ENCODE measurements at places on chromosomes 11 and 22.
A peak's percentile ranks its signal among the peaks of the same experiment; 100 is the strongest.

DNA sequence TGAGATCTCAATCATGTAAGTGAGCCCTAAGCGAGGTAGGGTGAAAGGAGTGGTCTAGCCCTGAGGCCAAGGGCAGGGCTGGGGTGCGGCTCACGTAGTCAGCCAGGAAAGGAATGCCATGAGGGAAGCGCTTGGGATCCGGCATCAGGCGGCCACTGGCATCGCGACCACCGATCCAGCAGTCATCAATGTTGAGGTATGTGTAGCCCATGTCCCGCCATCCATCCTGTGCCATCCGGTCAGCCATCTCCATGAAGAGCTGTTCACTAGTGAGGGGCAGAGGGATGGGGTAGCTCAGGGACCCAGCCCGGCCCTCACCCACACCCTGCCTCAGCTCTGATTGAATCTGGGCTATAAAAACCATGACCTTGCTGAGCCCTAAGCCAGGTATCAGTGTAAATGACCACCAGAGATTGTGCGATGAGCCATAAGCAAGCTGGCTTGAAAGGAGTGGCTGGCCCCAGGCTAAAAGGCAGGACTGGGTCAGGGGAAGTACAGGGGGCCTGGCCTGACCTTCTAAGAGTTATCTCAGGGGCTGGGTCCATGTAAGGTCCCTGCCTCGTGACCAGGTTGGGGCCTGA, 2.9 kb downstream of the NAGA start:
- no peak for DNase-seq

DNA sequence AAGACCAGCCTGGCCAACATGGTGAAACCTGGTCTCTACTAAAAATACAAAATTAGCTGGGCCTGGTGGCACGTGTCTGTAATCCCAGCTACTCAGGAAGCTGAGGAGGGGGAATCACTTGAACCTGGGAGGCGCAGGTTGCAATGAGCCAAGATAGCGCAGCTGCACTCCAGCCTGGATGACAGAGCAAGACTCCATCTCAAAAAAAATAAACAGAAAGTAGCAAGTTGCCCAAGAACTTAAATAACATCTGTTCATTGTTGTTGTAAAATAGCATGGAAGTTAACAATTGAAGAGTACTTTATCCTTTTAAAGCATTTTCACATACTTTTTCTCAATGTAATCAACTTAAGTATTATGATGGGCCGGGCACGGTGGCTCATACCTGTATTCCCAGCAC, 5.7 kb downstream of the AMBRA1 start:
- DNase-seq = no peak

- DNase-seq = no peak
Measured at GRCh38 chr11:63913866-63914830, 2.8 kb downstream of the RCOR2 start.

DNA sequence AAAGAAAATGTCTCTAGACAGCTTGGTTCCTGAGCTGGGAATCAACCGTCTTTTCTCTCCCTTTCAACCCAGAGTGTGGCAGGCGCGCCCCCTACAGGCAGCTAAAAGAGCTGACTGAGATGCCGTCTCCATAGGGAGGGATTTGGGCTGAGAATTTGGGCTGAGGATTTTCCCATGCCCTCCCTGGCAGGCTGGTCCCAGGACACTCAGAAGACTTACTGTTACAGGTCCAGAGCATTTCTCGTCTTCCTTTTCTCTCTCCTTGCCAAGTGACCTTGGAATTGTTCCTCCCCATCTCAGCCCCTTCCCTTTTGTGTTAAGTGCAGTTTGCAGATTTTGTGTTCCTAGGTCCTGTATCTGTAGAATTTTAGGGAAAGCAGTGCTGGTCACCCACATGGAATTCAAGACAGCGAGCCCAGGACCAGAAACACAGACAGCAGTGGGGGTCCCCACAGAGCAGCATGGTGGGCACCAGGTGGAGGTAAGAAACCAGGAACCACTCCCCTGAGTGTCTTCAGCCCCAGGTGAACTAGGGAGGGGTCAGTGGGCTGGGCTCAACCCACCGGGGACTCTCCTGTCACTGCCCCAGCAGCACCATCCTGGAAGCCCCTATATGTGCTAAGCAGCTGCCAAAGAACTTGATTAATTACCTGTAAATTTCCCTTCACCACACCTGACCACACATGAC, 9.9 kb upstream of the IGLL5 start:
- DNase-seq = peak; percentile 93

DNA sequence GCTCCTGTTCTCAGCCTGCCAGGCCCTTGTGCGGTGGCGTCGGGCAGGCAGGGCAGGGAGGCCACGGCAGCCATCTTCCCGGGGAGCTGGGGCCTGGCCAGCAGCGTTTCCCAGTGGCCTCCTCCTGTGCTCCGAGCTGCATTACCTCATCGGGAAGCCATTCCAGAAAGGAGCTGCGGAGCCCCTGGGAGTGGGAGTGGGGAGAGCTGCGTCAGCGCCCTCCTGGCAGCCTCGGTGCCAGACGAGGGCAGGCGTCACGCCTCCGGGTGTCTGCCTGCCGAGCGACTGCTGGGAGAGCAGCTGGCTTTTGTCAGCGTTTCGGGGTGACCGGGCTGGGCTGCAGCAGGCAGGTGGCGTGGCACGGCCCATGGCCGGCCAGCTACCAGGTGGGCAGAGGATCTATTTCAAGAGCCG, 30.9 kb upstream of the WNT7B start:
- DNase-seq = no peak

DNA sequence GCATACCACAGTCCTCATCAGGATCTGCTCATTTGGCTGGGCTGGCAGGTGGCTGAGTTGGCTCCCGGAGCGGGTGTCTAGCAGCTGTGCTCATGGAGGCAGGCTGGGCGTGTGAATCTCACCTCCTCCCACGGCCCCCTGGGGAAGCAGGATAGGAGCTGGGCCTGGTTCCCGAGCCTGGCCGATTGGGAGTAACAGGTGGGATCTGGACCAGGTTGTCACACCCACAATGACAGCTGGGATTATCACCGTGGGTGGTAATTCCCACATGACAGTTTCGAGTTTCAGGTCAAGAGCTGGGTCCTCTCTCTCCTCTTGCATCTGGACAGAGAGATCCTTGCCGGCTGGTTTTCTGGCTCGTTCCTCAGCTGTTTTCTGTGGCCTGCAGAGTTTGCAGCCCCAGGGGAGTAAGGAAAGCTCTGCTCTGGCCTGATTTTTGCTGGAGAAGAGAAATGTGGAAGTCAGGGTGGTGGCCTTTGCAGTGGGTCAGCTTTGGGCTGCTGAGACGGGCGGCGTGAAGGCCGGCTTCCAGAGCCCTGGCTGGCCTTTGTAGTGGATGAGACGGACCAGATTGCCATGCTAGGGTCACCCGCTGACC, 57.0 kb downstream of the BCR start:
- DNase-seq = peak; percentile 99

GRCh38 chr22:18056807-18057474, 20.8 kb upstream of the PEX26 start:
- DNase-seq = no peak

GRCh38 chr22:36486619-36487384, 5.4 kb upstream of the TXN2 start:
- peak; percentile 91 for DNase-seq

GRCh38 chr11:65491614-65492386, 7.0 kb upstream of the MALAT1 start:
- DNase-seq = peak; percentile 93

DNA sequence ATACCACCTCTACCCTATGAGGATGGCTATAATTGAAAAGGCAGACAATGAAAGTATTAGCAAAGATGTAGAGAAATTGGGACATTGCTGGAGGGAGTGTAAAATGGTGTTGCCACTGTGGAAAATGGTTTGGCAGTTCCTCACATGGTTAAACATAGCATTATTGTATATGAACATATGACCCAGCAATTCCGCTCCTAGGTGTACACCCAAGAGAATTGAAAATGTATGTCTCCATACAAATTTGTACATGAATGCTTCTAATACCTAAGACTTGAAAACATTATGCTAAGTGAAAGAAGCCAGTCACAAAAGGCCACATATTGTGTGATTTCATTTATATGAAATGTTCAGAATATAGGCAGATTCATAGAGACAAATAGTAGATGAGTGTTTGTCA, 10.0 kb downstream of the SLCO2B1 start:
- no peak for DNase-seq

DNA sequence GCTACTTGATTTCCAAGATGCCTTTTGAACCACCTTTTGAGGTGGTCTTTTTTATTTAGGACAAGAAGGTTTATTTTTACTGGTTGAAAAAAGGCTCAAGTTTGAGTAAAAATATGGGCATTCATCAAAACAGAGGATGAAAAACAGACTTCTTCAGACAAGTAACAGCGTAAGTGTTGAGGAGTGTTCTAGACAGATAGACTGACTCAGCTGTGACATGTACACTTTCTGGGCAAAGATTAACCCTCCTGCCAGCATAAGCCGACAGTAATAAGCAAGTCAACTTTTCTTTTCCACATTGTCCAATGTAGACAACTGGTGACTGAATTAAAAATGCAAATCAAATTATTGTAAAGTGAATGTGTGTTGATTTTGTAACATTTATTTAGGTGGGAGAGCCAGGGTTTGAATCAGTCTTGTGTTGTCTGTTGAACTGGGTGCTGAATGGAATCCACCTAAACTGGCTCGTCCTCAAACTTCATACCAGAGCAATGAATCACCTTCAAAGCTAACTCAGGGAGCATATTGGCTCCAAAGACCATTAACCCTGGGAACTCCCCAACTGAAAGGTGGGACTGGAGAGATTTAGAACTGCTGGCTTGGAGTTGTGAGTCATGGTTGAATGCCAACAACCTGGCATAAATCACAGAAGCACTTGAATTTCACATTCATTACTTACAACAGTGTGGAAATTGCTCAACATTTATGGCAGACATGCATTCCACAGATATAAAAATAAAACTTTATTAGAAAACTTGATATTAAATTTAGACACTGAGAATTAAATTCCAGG, 377.0 kb downstream of the ETS1 start:
- DNase-seq = peak; percentile 68

DNA sequence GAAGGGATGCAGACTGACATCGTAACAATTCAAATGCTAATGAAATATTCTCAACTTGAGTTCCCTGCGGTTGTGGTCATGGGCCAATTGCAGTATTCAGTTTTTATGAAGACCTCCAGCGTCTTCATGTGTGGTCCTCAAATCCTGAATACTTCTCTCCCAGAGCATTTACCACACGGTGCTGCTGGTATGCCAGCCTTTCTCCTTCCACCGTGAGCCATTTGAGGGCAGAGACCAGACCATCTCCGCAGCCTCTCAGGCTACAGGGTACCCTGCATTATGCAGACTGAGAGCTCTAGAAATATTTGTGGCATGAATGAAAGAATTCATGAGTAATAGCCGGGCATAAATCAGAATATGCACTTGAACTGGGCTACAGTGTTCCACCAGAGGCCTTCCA, 289.7 kb downstream of the ST3GAL4 start:
- DNase-seq = no peak

GRCh38 chr22:46795140-46795539, 32.7 kb downstream of the TBC1D22A start:
- no peak for DNase-seq

DNA sequence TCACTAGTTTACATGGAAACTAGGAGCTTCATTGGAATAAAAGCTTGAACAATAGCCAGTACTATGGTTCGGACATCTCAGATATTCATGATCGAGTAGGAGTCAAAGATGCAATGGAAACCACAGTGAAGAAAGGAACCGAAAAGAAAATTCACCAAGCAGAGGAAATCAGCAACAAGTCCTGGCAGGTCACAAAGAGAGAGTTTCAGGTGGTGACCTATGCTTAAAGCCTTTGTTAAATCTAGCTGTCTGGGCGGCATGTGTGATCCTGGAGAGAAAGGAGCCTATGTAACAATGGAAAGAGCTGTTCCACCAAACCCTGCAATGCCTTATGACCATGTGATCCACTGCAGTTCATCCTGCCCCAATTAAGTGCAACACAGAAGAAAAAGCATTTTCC, 68.9 kb upstream of the POU2AF2 start:
- DNase-seq = no peak

GRCh38 chr11:113075586-113076095, 114.4 kb downstream of the NCAM1 start:
- no peak for DNase-seq

- peak; percentile 99 for DNase-seq
Measured at GRCh38 chr11:67118801-67119584, at the start of gene KDM2A. Gene KDM2A, plus strand, starts transcription at chr11:67119263. Its CDS starts 2,054 bp downstream, at chr11:67121317.

GRCh38 chr22:42620084-42620483, 5.4 kb upstream of the POLDIP3 start:
- DNase-seq = no peak

- peak; percentile 89 for DNase-seq
Measured at GRCh38 chr11:1382831-1383607, 6.7 kb upstream of the BRSK2 start.

DNA sequence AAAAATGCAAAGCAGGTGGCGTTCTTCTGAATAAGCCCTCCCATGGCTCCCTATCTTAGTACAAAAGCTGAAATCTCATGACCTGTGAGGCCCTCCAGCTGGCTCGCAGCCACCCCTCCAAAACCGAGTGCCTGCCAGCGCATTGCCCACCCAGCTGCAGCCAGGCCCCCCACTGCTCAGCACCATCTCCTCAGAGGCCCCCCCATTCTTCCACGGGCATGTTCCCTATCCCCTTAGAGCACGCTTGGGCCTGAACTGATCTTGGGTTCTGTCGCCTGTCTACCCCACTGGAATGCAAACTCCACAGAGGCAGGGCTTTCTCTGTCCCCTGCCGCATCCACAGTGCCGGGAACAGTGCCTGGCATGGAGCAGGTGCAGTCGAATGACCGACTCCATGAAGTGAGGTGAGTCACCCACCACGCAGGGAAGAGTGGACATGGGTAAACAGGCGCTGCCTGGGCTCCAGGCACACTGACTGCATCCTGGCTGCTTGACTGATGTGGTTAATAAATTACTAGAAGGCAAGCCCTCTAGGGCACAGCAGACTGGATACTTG, 11.3 kb upstream of the EFCAB6 start:
- DNase-seq = peak; percentile 68

GRCh38 chr11:10664496-10664895, 29.1 kb downstream of the IRAG1 start:
- DNase-seq = no peak

DNA sequence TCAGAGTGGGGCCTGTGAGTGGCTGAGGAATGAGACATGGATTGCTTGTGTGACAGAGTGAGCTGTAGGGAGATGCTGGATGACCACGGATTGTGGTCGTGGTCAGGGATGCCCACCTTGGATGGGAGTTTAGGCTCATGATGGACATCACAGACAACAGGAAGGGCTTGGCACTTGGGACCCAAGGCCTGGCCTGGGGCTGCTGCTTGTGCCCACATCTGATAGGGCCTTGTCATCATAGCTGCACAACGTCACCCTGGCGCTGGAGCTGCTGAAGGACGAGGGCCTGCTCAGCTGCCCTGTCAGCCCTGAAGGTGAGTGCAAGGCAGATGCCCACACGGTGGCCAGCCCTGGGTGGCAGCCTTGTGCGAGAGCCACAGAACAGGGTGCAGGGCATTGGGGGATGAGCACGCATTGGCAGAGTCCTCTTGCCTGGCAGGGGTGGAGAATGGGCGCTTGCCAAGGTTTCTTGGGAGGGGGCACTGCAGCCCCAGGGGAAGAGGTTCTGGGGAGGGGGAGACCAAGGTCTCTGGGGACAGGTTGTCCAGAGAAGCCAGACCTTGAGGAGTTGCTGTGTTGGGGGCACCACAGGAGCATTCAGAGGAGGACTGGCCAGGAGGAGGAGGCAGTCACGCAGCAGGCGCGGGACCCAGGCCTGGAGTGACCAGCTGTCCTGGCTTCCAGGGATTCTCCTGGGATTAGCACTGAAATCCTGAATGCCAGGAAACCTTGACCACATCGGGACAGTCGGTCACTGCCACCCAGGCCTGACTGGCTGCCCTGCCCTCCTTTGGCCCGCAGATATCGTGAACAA, 25.0 kb downstream of the PARVG start:
- no peak for DNase-seq
